ENCODE measurements at places on chromosomes 2 and 18. TPM values are rescaled to one million over a fixed set of nuclear protein-coding genes. Genes with fewer than 3 reads are reported as not detected.

GRCh38 chr2:234794866-234795265, 157.0 kb upstream of the SH3BP4 start:
- H3K4me1 ChIP-seq = no peaks in the 10 kb centered on the region
- no peaks in the 10 kb centered on the region for H3K36me3 ChIP-seq
- no peak overlapping the region for H3K4me3 ChIP-seq
- no peaks in the 10 kb centered on the region for H3K27me3 ChIP-seq
- no peak overlapping the region for H3K27ac ChIP-seq
- no peak for DNase-seq

DNA sequence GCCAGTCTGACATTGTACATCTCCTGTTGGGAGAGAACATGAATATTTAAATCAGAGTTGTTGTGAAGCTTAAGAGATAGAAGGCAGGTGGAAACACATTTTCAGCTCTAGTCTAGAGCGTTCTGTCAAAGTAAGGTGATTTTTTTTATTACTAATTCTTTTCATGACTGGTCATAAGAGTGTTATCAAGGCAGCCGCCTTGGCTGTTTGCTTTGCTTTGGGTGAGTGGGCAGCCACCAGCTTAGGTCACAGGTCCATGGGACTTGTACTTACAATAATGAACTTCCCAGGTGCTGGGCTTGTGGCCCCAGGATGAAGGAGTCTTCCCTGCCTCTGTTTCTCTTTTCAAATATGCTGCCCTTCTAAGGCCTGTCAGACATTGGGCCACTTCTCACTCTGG, 256.3 kb downstream of the SRBD1 start:
- no peak overlapping the region for H3K27ac ChIP-seq
- no peaks in the 10 kb centered on the region for H3K36me3 ChIP-seq
- H3K27me3 ChIP-seq = no peaks in the 10 kb centered on the region

DNA sequence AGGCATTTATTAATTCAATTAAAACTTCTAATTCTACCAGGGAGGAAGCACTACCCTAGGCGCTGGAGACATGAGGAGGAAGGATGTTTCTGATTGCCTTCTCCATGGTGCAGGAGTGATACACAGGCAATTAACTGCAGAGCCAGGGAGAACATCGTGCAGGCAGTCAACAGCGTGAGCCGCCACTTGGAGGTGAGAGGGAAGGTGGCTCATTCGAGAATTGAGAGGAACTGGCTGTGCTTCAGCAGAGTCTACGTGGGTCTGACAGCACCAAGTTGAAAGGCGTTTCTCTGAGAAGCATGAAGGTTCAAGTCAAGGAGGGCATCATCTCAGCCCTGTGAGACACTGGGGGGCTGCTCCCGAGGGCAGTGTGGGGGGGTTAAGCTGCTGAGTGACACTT, 388.7 kb upstream of the MYT1L start:
- H3K27me3 ChIP-seq = no peaks in the 10 kb centered on the region
- no peaks in the 10 kb centered on the region for H3K36me3 ChIP-seq
- no peak overlapping the region for H3K27ac ChIP-seq
- no peak for DNase-seq
- H3K4me3 ChIP-seq = no peak overlapping the region
- H3K4me1 ChIP-seq = no peaks in the 10 kb centered on the region

Gene GRP
- total RNA-seq = not detected

Gene REEP1
- 0.38 TPM for total RNA-seq

All from thymus (tissue), 14 donors.